ENCODE measurements at places on chromosomes 13 and 19.

DNA sequence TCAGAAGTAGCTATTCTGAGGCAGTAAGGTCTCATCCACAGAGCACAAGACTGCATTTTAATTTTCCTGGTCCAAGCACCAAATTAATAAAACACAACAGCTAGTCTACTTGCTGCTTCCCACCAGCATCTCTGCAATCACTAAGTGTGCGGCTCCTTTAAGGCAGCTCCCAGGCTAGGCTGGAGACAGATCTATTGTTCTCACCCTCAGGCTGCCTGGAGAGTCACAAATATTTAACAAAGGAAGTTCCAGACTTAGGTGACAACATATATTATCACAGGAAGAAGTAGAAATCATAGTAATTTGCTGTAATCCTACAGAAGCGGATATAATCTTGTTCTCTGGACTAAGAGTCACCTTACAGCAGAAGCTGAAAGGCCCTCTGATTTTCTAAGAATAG, 2.2 kb upstream of the EID2 start:
- DNase-seq, result no peak

- DNase-seq, result no peak
These were observed 112.1 kb upstream of the SOX1 start for GRCh38 chr13:111954661-111955411.

GRCh38 chr13:111621164-111621563, 300.7 kb downstream of the TEX29 start:
- DNase-seq, result no peak

GRCh38 chr19:17806945-17807344, 12.0 kb downstream of the B3GNT3 start:
- no peak for DNase-seq

GRCh38 chr13:41200126-41200525, 5.8 kb upstream of the KBTBD7 start:
- DNase-seq, result no peak

GRCh38 chr19:49691243-49692146, 579 bp downstream of the CPT1C start:
- DNase-seq, result no peak

DNA sequence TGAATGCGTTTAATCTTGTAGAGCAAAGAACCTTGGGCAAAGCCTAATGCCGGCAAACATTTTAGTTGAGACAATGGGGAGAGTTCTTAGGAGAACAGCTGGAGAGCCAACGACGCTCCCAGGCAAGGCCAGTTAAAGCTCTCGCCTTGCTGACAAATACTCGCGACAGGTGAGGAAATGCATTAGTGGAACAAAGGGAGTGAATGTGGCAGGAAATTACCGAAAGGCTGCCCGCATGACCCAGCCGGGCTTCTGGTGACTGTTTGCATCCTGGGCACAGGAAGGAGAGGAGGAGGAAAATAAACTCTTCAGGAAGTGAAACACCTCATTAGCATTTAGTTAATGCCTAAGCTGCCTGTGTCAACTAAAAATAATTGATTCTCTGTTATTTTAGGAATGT, 74.6 kb downstream of the SHISA2 start:
- DNase-seq, result no peak

- DNase-seq, result no peak
These were observed 77.3 kb downstream of the ZIC5 start for GRCh38 chr13:99894105-99894839.

DNA sequence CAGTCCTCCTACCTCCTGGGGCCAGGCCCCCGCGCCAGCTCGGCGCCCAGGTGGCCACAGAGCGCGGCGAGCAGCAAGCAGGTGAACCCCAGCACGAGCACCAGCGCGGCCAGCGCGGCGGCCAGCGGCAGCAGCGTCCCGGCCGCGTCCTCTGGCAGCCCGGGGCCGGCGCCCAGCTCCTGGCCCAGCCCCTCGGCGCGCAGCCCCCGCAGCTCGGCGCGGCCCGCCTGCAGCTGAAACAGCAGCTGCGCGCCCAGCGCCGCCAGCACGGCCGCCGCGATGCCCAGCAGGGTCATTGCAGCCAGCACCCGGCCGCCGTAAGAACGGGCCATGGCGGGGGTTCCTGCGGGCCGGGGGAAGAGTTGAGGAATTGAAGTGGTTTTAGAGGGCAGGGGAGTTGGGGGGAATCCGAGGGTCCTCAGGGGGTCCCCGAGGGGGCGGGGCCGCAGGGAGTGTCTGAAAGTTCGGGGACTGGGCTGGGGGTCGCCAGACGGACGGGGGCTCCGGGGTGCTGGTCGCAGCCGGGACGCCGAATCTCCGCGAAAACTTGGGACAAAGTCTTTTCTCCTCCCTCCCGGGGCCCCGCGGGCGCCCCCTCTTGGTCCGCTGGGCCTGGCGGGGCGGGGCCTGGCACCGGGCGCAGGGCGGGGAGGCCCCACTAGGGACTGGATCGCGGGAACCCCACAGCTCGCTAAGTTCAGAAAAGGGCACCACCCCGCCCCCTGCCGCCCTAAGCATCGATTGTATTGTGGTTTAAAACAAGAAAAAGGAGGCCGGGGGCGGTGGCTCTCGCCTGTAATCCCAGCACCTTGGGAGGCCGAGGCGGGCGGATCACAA, at the start of gene TMEM221:
TMEM221 (minus strand) TSS at position 538 of the 837 bp plus-strand sequence; CDS start at position 332, 206 bp downstream.
- peak; percentile 32 for DNase-seq

Measured in stimulated activated CD4-positive, alpha-beta T cell treated with anti-CD3 and anti-CD28 coated beads, TNF-alpha, amount 100 ng/mL, for 4 hours (primary cell).